NCI-H526 (cell line): ENCODE measurements at places on chromosomes 1 and 21.

DNA sequence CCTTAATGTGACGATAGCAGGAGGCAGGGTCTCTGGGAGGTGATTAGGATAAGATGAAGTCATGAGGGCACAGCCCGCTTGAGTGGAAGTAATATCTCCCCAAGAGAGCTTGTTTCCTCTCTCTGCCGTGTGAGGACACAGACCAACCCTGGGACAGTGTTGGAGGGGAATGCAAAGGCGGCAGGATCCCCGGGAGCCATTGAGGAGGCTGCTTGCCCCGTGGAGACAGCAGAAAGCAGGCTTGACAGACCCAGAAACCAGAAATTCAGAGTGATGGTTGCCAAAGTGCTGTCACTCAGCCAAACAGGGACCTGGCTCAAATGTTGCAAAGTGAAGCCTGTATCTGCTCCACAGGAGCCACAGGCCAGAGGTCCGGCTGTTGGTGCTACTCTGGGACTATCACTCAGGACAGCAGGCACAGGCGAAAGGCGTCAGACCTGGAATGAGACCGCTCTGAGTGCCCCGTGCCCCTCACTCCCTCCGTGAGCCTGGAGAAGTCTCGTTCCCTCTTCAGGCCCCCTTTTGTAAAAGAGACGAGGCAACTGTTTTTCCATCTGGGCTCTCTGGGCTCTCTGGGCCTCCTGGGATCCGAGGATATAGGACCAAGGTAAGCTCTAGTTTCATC, 96.6 kb upstream of the VANGL1 start:
- DNase-seq, result no peak

GRCh38 chr1:213286235-213286634, 235.2 kb downstream of the RPS6KC1 start:
- DNase-seq, result no peak

DNA sequence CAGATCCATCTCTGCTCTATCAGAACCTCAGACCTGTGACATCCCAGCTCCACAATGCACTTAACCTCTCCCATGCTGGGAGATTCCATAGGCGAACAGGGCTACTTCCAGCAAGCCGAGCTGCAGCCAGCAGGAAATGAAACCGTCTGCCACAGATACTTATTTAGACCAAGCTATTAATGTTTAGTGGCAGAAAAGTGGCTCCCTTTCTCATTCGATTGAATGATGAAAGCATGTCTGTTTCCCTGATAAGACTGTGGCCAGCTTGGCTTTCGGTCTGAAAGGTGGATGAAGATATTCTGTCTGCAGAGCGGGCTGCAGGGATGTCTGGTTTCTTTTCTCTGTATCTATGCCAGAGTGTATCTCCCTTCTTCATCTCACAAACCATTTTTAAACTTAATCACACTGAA, 146.4 kb downstream of the GREM2 start:
- DNase-seq, result no peak

GRCh38 chr1:67616394-67616985, 68.5 kb upstream of the GADD45A start:
- DNase-seq, result no peak

- no peak for DNase-seq
Observed at GRCh38 chr1:67350783-67351182, 43.1 kb downstream of the IL12RB2 start.

- no peak for DNase-seq
Observed at GRCh38 chr1:3285106-3285740, 169.2 kb upstream of the ARHGEF16 start.

- DNase-seq, result no peak
Observed at GRCh38 chr21:29418813-29419212, 120.1 kb downstream of the BACH1 start.

DNA sequence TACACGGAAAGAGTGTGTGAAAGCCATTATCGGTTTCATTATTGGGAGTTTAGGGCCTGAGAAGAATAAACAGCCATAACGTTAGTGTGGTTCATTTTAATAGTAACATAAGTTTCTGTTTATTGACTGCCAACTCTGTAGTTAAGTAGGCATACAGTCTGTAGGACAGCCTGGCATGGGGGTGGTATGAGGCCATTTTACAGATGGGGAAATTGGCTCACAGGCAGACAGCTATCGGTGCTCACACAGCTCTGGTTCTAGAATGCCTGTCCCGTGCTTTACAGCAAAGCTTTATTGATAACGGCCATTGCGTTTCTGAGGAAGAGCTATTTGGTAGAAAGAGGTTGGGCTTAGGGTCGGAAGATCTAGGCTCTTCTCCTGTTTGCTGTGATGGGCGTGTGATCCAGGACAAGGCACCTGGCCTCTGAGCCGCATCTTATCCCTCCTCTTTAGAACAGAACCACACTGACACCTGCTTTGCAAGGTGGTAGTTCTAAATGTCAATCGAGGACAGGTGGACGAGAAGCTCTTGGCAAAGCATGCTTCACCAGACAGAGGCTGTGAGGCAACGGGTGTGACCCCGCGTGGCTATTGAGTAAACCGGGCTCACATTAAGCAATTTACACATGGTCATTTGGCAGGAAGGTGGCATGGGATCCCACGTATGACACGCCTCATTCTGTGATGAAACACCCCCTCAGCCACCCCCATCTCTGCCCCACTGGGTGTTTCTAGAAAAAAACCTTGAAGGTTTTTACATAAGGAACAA, 14.9 kb downstream of the ETS2 start:
- no peak for DNase-seq

GRCh38 chr1:52328615-52329014, 37.4 kb downstream of the CC2D1B start:
- no peak for DNase-seq

DNA sequence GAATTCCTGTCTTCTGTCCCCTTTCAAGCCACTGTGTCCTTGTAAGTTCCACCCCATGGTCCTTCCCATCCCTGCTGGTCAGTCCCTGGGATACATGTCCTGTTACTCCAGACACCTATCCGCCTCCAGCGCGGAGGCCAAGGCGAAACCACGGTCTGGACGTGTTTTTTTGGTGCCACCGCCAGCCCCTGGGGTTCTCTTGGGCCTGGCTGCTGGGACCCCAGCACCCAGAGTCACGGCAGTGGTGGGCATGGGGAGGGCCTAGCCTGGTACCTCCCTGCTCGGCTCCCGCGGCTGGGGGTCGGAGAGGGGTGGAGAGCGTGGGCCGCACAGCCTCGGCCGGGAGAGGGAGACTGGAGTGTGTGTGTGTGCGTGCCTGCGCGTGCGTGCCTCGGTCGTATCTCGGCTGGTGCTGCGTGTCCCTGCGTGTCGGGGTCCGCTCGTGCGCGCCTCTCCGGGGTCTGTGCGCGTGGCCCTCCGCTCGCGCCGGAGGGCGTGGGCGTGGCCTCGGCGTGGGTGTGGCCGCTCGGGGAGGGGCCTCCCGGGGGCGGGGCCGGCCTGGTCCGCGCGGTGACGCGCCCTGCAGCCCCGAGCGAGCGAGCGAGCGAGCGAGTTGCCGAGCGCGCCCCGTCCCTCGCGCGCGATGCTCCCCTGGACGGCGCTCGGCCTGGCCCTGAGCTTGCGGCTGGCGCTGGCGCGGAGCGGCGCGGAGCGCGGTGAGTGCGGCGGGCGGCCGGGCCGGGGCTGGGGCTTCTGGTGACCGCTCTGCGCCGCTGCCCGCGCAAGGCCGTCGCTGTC, at the start of gene VWA1:
Gene VWA1 (plus strand): TSS at position 585 of the 798 bp plus-strand sequence. CDS start 59 bp downstream, at position 644.
- no peak for DNase-seq

GRCh38 chr1:3312898-3313575, 141.4 kb upstream of the ARHGEF16 start:
- no peak for DNase-seq

DNA sequence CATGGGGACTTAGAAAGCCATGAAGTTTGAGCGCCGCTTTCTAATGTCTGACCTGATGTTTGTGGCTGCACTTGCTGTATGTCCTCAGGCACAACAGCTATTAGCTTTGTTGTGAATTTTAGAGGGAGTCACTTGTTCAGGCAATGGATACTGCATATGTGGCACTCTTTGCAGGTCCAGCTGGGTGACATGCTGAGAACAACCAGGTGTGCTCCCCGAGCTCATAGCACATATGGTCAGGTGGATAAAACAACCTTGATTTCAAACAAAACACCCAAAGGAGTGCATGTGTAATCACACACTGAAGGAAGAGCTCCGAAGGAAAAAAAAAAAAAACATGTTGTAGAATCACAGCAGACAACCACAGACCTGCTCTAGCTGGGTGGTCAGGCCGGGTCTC, 178.6 kb downstream of the BACH1 start:
- no peak for DNase-seq

- no peak for DNase-seq
Observed at GRCh38 chr1:64155278-64155677, 48.1 kb upstream of the UBE2U start.
